Activated T-cell treated with anti-CD3 and anti-CD28 coated beads, Interleukin-2, amount 50 U/mL, for 72 hours (primary cell): ENCODE measurements at places on chromosomes 7 and 10.

DNA sequence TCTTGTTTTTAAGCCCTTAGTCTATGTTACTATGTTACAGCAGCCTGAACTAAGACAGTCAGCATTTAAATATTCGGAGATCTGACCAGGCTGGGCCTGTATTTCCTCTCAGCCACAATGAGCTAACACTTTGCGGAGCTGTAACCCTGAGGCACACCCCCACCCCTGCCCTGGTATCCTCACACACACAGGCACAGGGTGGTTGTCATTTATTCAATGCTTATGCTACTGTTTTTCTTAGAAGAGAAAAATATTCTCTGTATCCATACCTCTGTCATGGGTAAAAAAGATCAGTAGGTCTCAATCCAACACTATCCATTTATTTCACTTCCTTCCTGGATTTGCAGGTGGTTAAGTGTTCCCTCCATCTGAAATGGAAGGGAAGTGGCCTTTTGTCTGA is 80.3 kb upstream of the TRIL start:
- H3K4me1 ChIP-seq: peaks cover 19% of the 10 kb centered on the region
- no peak overlapping the region for H3K27ac ChIP-seq
- H3K27me3 ChIP-seq: peaks cover 4% of the 10 kb centered on the region

DNA sequence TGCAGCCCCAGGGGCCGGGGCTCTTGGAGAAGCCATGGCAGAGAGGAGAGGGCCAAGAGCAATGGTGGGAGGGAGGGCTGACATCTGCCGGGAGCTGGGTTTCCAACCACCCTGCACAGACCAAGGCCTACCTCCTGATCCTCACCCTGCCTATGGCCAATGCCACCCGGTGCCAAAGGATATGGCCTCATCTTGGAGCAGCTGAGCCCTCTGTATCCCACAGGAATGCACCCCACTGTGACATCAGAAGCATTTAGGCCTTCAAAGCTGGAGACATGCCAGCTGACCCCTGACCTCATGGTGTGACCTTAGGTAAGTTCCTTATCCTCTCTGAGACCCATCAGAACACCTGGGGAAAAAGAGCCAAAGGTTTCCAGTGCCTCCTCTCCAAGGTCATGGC is 113.6 kb upstream of the ZMIZ1 start:
- H3K27me3 ChIP-seq: no peaks in the 10 kb centered on the region
- no peaks in the 10 kb centered on the region for H3K36me3 ChIP-seq
- H3K4me1 ChIP-seq: no peaks in the 10 kb centered on the region
- no peak for DNase-seq
- H3K27ac ChIP-seq: no peak overlapping the region
- H3K4me3 ChIP-seq: no peak overlapping the region

DNA sequence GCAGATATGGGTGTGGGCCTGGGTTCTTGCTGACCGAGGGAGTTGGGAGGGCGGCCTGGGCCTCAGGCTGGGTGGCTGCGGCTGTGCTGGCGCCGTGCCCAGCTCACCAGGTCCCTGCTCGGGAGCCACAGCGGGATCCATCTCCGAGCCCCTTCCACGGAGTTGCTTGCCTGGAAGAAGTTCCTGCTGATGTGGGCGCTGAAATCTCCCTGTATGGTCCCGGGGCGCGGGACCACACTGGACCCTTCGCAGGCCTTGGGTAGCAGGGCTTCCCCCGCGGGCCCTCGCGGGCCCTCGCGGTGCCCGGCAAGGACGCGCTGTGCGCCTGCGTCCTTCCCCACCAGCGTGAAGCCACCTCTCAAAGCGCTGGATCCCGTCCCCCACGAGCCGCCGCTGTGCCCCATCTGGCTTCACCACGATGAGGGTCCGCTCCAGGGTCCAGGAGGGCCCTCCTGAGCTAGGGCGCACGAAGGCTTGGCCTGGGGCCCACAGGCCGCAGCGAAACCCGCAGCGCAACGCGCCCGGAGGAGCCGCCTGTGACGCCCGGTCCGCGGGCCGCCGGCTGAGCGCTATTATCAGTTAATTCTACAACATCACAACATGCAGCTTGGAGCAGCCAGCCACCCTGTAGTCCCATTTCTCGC is 31.5 kb downstream of the RAB19 start:
- no peaks in the 10 kb centered on the region for H3K27me3 ChIP-seq
- H3K27ac ChIP-seq: no peak overlapping the region
- H3K36me3 ChIP-seq: no peaks in the 10 kb centered on the region
- peaks cover 12% of the 10 kb centered on the region for H3K4me1 ChIP-seq

- H3K4me3 ChIP-seq: no peak overlapping the region
- no peaks in the 10 kb centered on the region for H3K36me3 ChIP-seq
- H3K27me3 ChIP-seq: peaks cover 11% of the 10 kb centered on the region
- H3K4me1 ChIP-seq: no peaks in the 10 kb centered on the region
- DNase-seq: no peak
These were observed 221.1 kb downstream of the KCNMA1 start for GRCh38 chr10:77416311-77417135.

DNA sequence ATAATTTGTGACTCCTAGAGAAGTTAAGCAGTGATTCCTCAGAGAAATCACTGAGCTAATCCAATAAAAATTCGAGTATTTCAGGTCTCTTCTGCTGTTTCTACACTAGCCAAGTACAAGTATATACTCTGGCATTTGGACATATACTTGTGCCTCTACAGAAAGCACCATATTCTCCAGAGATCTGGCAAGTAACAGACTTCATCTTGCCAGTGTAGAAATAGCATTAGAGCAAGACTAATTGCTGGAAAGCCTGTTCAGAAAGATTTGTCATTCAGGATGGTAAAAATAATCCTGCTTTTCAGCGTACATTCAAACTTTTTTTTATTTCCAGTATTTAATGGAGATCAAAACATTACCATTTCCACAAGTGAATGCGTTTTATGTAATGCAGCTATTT is 410.8 kb upstream of the ETV1 start:
- DNase-seq: no peak
- H3K4me1 ChIP-seq: no peaks in the 10 kb centered on the region
- no peaks in the 10 kb centered on the region for H3K27me3 ChIP-seq
- no peak overlapping the region for H3K27ac ChIP-seq
- H3K4me3 ChIP-seq: no peak overlapping the region

GRCh38 chr10:72814099-72814790 is 79.3 kb upstream of the OIT3 start:
- H3K4me3 ChIP-seq: no peak overlapping the region
- no peak overlapping the region for H3K27ac ChIP-seq
- no peaks in the 10 kb centered on the region for H3K36me3 ChIP-seq
- no peak for DNase-seq
- H3K4me1 ChIP-seq: no peaks in the 10 kb centered on the region
- H3K27me3 ChIP-seq: no peaks in the 10 kb centered on the region

DNA sequence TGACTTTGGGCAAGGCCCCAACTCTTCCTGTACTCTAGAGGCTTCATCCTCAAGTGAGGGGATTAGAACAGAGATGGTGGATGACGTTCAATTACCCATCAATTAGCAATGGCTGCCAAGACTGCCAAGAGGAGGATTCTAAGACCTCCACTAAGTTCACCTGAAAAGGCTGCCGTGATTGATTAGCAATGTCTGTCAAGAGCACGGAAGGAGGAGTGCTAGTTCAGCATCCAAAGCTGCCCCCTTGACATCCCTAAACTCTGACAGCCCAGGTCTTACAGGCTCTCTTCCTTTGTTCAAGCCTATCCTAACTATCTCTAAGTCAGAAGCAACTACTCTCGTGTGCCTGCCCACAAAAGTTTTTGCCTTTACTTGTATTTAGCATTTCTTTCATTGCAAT is 68.4 kb downstream of the FAM53B start:
- H3K27me3 ChIP-seq: no peaks in the 10 kb centered on the region
- peaks cover 87% of the 10 kb centered on the region for H3K4me1 ChIP-seq
- DNase-seq: no peak
- H3K36me3 ChIP-seq: peaks cover 1% of the 10 kb centered on the region
- H3K4me3 ChIP-seq: no peak overlapping the region

GRCh38 chr10:123567984-123568739 is 98.0 kb upstream of the GPR26 start:
- no peaks in the 10 kb centered on the region for H3K36me3 ChIP-seq
- no peak overlapping the region for H3K4me3 ChIP-seq
- H3K27ac ChIP-seq: no peak overlapping the region
- no peaks in the 10 kb centered on the region for H3K4me1 ChIP-seq

DNA sequence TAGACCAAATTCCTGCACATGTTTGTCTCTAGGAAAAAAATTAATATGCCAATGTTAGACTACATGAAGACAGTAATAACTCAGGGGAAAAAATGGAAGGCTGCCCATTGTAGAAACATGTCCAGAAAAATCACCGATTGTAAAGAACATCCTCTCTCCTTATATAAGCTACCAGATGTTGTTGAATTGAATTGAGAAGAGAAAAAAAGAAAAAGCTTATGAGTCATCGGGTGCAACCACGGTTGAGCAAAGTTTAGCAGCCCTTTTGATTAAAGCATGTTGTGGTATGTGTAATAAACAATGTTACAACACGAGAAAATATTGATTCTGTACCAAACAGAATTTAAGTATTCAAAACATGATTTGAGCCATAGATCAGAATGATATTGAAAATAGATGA is 102.3 kb upstream of the ARHGAP21 start:
- peaks cover 4% of the 10 kb centered on the region for H3K27me3 ChIP-seq
- no peaks in the 10 kb centered on the region for H3K36me3 ChIP-seq
- DNase-seq: peak; percentile 4
- peak overlapping the region; percentile 75 for H3K4me3 ChIP-seq
- H3K4me1 ChIP-seq: peaks cover 45% of the 10 kb centered on the region

DNA sequence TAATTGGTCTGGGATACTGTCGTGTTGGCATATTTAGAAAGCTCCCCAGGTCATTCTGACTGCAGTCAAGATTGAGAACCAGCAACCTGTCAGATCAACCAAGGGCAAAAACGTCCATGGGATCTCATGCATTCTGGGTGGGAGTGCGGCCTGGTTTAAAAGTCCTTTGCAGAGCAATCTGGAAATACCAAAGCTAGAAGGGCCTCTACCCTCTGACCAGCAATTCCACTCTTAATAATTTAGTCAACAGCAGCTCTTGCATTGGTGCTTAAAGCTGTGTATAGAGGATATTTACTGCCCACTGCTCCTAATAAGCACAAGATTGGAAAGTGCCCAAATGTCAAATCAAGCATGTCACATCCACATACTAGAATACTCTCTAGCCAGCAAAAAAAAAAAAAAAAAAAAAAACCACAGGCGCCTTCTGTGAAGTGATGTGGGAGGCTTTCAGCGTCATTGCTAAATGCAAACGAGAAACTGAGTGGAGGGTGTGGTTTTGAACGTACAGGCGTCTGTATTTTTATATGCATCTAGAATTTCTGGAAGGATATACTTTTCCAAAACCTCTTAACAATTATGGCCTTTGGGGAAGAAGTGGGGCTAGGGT is 44.8 kb upstream of the HSPA12A start:
- H3K36me3 ChIP-seq: no peaks in the 10 kb centered on the region
- peaks cover 37% of the 10 kb centered on the region for H3K27me3 ChIP-seq
- no peak for DNase-seq
- no peak overlapping the region for H3K27ac ChIP-seq
- peaks cover 14% of the 10 kb centered on the region for H3K4me1 ChIP-seq

DNA sequence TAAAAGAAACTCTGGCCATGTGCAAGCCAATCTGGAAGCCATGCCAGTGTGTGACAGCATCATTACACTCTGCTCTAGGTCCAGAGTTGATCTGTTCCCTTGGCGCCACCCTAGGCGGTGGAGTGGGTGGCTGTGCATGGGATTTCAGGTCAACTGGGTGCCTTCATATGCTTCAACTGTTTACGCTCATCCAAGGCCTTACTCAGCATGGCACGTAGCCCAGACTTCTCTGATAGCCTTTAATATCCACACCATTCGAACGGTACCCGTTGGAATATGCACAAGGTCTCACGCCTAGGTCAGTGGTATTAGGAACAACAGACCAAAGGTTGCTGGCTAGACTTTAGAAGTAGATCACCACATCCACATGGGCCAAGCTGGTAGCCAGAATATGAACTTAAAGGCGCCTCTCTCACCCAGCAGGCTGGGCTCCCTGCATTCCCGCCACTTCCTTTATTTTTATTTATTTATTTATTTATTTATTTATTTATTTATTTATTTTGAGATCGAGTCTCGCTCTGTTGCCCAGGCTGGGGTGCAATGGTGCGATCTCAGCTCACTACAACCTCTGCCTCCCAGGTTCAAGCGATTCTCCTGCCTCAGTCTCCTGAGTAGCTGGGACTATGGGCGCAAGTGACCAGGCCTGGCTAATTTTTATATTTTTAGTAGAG is 18.7 kb upstream of the ACHE start:
- DNase-seq: no peak
- H3K4me1 ChIP-seq: peaks cover 7% of the 10 kb centered on the region
- no peak overlapping the region for H3K27ac ChIP-seq
- no peaks in the 10 kb centered on the region for H3K36me3 ChIP-seq

DNA sequence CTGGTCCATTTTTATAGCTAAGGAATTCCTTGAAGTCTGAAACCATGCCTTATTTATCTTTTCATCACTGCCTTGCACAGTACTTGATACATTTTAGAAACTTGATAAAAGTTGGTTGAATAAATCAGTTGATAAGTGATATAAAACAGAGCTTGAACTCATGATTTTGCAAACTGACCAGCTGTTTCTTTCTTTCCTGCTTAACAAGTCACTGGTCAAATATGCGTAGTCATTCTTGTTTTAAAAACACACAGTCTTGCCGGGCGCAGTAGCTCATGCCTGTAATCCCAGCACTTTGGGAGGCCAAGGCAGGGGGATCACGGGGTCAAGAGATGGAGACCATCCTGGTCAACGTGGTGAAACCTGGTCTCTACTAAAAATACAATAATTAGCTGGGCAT is 6.3 kb downstream of the TPST1 start:
- DNase-seq: no peak
- no peaks in the 10 kb centered on the region for H3K27me3 ChIP-seq
- peaks cover 30% of the 10 kb centered on the region for H3K4me1 ChIP-seq
- H3K27ac ChIP-seq: no peak overlapping the region
- no peak overlapping the region for H3K4me3 ChIP-seq
- H3K36me3 ChIP-seq: no peaks in the 10 kb centered on the region

- peaks cover 7% of the 10 kb centered on the region for H3K36me3 ChIP-seq
- DNase-seq: no peak
- peaks cover 20% of the 10 kb centered on the region for H3K27me3 ChIP-seq
- H3K4me3 ChIP-seq: no peak overlapping the region
These were observed 108.1 kb downstream of the CCDC71L start for GRCh38 chr7:106552645-106553445.

DNA sequence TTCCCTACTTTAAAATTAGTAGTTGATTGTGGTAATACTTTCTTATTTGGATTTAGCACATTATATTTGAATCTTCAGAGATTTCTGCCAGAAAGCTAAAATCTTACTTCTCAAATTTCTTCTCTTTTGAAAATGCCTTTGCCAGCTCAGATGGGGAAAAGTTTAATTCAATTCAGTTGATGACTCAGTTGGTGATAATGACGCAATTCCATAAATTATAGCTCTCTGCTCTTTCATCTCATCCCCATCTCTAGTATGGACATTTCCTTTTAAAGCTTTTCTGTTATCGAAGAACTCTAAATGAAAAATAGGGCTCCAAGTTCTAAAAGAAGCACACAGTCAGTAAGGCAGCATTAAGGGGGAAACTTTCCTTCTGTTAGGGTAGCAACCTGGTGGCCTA is 25.5 kb downstream of the RNLS start:
- H3K27ac ChIP-seq: no peak overlapping the region
- H3K36me3 ChIP-seq: peaks cover 2% of the 10 kb centered on the region
- no peak for DNase-seq
- H3K4me3 ChIP-seq: no peak overlapping the region

DNA sequence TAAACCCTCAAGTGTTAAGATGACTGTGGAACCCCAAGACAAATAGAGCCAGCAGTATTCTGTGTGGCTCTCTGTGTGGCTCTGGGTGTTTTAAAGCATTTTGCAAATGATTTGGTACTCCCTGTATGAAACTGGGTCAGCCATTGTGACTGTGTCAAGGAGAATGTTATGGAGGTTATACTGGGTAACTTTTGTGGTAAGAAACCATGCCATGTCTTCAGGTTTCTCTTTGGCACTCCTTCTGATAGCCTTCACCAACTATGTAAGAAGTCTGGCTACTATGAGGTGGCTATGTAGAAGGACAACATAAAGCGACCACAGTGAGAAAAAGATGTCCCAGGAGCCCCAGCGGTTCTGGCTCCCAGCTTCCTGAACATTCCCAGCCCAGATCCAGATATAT is 226.6 kb upstream of the RHOBTB1 start:
- H3K27ac ChIP-seq: no peak overlapping the region
- no peak for DNase-seq
